ENCODE measurements at places on chromosomes 2 and 18.

DNA sequence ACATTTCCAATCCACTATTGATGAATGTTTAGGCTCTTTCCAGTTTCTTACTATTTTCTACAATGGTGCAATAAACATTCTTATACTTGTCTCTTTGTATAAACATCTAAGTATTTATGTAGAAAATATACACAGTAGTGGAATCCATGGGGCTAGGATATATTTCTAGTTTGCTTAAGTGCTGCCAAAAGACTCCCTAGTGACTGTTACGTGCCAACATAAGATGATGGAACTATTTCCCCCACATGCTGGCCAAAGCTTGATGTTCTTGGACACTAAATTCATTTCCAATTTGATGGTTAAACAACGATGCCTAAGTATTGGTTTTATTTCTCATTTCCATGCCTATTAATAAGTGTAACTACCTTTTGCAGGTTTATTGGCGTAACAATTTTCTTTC is 378.4 kb upstream of the HNRNPA3 start:
- DNase-seq, result no peak

- no peak for DNase-seq
These were observed 163.0 kb upstream of the SH3BP4 start for GRCh38 chr2:234788841-234789240.

GRCh38 chr18:24472591-24472990 is 12.2 kb downstream of the HRH4 start:
- no peak for DNase-seq

DNA sequence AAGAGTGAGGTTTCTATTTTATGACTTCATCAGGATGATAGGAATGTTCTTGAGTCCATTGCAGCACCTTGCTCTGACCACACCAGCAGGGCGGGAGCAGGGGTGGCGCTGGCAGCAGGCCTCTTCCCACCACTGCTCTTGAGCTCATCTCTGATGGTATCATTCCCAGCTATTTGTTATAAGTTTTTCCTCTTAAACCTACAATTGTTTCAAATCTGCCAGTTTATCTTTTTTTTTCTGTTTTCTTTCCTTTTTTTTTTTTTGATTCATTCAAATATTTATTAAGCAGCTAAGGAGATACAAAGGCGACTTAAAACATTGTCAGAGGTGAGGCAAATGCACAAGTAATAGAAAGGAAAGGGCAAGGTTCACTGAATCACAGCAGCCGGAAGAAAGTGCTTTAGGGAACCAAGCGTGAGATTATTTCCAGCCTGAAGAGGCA is 28.7 kb downstream of the NIFK start:
- DNase-seq, result no peak

DNA sequence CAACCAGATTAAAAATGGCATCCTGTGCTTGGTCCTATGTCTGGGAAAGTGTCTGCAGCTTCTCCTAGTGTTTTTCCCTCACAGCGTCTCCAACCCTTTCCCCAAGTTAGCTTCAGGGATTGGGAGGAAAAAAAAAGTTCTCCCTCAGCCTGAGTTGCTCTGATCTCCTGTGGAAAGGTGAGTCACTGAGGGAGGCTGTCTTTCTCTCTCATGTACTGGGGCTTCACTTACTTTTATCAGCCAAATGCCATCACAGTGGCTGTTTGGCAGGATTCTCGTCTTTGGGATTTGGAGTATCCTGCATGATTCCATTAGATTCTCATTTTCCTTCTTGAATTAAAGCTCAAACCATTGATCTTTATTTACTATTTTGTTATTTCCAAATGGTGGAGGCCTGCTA is 18.1 kb downstream of the GTF2A1L start:
- no peak for DNase-seq

- no peak for DNase-seq
These were observed 123.8 kb downstream of the MBP start for GRCh38 chr18:77008576-77009315.

GRCh38 chr2:217988840-217989204 is 14.0 kb downstream of the TNS1 start:
- no peak for DNase-seq
